Stimulated activated CD4-positive, alpha-beta T cell treated with anti-CD3 and anti-CD28 coated beads, Interleukin-4, amount 100 ng/mL, for 4 hours (primary cell): ENCODE measurements at places on chromosomes 7 and 10.

- DNase-seq = no peak
These were observed 319.7 kb downstream of the SNX13 start for GRCh38 chr7:17620566-17620965.

DNA sequence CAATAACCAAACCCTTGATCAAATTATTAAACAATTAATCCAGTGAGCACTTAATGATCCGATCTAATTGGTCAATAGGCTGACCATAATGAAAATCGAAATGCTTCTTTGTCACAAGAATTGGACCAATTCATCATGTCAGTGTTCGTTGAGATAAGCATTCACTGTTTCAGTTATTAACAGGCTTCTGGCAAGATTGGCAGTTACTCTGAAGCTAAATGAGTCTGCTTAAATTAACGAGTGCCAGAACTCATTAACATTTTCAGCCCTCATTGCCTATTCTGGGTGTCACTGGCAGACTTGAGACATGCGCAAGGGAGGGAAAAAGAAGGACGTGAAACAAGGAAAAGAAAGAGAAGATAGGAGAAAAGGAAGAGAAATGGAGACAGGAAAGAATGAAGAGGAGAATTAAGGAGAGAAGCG, 30.7 kb upstream of the SLC26A3 start:
- DNase-seq = no peak

GRCh38 chr10:78913219-78914059, 155.3 kb upstream of the ZMIZ1 start:
- DNase-seq = no peak

DNA sequence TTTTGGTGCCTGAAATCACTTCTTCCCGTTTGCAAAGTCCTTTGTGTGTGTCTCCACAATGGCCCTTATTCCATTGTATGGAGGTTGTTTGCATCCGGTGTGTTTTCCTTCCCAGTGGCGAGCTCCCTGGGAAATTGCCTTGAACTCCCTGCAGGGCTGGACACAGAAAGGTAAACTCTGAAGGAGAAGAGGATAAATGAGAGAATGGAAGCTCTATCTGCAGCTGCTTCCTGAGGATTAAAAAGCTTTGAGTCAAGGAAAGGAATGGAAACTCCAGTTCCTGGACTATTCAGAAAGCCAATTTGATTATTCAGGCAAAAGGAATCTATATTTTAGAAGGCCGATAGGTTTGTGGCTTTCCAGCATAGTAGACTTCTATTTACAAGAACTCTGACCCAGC, 4.4 kb upstream of the GRK5 start:
- no peak for DNase-seq

DNA sequence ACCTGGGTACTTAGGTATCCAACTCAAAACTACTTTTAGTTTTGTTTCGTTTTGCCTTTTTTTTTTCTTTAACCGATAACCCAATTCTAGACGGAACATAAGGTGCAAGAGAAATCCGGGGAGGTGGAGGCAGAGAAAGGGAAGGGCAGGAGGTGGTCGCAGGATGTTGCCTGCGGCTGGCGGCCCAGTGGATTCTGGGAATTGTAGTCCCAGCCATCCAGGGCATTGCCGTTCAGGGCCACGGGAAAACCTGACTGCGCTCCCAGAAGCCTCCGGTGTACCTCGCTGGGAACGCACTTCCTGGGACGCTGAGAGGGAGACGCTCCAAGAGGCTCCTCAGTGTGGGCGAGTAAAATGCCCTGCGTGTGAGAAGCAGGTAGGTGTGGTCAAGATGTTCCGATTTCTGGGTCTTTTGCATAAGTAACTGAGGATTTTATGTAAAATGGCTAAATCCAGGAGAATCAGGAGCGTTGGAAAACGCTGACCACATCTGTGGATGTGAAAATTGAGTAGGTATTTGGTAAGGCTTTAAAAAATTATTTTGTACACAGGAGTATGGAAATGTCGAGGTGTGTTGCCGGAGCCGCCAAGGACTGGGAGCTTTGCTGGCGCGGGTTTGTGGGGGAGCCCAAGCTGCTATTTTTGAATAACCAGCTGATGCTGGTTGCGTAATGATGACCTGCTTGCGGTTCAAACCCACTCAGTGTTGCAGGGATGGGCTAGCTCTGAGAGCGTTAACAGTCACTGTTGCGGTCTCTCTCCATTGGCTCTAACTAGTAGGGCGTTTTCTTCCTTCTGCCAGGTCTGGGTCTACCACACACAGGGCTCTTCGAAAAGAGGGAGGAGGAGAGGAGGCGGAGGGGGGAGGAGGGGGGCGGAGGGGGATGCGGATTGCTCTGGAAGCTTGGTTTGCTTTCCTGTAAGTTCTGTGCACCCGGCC, at the start of gene CLDN12:
TSS of gene CLDN12 (plus strand) at position 288 of the 940 bp plus-strand sequence. CDS start 9,216 bp downstream, outside the sequence.
- peak; percentile 69 for DNase-seq

GRCh38 chr10:6950133-6950532, 370.1 kb upstream of the PRKCQ start:
- no peak for DNase-seq

- no peak for DNase-seq
These were observed 36.9 kb upstream of the GOLGA7B start for GRCh38 chr10:97812696-97813095.

- DNase-seq = no peak
These were observed 194.1 kb downstream of the CREB5 start for GRCh38 chr7:28606421-28606820.

GRCh38 chr7:19920166-19920565, 146.7 kb upstream of the TMEM196 start:
- DNase-seq = no peak

DNA sequence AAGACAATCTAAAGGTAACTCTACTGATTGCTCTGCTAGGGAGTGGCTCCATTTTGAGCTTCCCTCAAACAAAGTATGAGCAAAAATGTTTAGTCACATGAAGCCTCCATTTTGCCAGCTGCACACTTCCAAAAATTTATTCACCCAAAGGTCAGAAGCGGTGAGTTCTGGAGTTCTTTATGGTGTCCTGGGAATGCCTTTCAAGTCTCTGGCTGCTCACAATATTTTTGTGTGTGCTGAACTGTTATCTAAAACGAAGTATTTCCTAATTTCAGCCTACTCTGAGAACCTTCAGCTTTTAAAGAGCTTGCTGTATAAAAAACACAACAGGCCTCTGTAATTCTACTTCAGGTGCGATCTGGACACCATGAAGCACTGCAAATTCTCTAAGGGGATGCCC, 15.6 kb downstream of the NRCAM start:
- DNase-seq = no peak

- DNase-seq = no peak
These were observed 289.3 kb upstream of the PODXL start for GRCh38 chr7:131845573-131846314.

DNA sequence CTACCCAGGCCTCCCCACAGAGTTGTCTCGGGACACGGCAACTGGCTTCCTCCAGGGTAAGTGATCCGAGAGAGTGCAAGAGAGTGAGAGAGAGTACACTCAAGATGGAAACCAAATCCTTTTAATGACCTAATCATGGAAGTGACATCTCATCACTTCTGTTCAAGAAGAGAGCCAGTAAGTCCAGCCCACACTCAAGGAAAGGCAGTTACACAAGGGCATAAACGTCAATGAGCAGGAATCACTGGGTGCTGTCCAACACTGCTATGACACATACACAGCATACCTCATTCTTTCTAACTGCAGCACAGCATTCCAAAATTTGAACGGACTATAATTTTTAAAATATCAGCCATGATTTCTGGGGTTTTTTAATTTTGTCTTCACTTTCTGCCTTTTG, 29.3 kb upstream of the OSBPL3 start:
- DNase-seq = no peak

GRCh38 chr7:148045521-148045920, 545.0 kb upstream of the C7orf33 start:
- no peak for DNase-seq

GRCh38 chr7:8724080-8724718, 290.8 kb downstream of the NXPH1 start:
- DNase-seq = no peak

GRCh38 chr10:72261784-72262404, 11.8 kb upstream of the DDIT4 start:
- no peak for DNase-seq

DNA sequence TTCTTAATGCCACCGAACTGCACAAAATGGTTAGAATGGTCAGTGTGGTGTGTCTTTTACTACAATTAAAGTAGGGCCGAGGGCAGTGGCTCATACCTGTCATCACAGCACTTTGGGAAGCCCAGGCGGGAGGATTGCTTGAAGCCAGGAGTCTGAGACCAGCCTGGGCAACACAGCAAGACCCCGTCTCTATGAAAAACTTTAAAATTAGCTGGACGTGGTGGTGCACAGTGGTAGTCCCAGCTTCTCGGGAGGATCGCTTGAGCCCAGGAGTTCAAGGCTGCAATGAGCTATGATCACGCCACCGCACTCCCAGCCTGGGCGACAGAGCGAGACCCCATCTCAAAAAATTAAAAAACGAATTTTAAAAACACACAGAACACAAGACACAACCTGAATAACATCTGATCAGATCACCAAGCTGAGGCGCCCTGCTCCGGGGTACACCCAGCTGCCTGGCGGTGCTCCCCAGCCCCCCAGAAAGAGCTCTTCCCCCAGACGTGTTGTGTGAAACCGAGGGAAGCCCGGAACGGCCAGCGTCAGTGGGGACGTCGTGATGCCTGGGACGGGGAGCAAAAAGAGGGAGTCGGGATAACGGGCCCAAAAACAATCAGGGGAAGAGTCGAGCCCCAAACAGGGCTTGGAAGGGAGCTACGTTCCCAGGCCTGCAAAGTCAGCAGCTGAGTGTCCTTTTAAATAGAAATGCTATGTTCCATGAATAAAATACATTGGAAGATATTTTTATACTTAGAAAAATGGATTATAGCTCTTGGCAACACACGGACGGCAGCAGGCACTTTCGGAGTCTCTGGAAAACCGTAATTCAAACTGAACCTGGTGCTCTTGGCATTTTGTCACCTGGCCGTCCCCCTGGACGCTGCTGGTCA, 80.7 kb upstream of the PDGFA start:
- no peak for DNase-seq

DNA sequence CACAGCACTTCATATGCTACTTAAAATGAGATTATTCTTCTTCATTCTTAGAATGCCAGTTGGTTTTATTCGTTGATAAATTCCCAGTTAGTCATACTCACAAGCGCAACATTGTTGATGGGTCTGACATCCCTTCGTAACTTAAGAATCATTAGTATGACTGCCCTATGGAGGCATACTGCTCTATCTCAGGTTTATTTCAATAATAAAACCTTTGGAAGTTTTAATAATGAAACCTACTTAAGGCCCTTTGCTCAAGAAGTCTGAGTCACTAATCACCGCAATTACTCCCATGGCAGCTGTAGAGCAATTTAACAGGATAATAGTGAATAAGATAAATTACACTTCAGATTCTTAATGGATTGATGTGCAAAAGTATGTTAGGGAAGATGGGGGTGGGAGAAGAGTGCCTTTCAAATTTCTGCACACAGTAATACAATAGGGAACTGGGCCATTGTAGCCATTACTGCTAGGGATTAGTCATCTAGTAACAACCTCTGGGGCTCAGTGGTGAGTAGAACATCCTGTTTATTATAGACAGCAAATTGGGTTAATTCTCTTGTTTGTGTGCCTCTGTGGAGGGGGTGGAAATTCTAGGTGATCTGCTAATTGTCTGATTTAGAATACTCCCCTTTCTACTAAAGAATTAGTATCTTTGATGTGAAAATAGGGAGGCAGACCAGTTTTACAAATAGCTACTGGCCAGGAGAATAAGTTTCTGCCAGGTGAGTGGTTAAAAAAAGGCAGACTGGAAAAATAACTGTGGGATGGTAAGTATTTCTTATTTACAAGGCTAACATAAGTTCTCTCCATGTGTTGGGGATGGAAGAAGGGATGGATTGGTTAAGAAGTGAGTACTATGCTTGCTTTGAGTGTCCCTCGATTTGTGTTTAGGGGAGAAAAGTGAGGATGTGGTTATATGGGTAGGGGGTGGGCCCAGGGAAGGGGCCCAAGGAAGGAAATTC, 74.5 kb upstream of the VKORC1L1 start:
- DNase-seq = no peak

DNA sequence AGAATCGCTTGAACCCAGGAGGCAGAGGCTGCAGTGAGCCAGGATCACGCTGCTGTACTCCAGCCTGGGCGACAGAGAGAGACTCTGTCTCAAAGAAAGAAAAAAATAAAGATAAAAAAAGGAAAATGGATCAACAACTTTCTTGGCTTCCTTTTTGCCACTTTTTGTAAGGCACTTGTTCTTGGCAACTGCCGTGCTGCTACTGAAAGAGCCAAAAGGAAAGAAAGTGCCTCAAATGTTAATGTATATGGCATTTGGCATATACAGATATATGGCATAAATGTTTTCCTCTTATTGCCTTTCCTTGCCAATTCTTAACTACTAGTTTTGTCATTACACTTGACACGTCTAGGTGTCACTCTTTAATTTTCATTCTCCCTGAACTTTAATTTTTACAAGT, 393.7 kb upstream of the LRGUK start:
- no peak for DNase-seq

GRCh38 chr10:22002591-22003176, 846 bp downstream of the DNAJC1 start:
- no peak for DNase-seq

DNA sequence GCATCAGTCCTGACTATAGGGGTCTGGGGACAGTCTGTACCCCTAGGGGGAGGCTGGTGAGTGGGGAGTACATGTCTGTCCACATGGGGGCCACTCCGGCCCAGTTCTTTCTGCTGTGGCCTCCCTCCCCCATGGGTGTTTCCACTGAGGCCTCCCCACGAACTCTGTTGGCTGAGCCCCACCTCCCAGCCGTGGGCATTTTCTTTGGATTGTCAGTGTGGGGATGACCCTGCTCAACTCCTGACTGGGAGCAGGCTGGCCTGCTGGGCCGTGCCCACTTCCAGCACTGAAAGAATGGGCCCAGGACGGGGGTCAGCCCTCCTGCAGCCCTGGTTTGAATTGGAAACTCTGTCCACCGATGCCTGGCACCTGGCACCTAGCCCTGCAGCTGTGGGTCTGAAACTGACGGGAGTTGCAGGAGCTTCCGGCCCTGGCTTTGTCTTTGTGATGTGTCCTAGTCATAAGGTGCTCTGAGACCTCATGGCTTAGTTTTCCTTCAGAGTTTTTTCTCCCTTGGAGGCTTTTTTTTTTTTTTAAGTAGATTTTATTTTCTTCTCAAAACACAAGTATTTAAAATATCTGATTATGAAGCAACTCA, 46.5 kb downstream of the LHPP start:
- DNase-seq = no peak

DNA sequence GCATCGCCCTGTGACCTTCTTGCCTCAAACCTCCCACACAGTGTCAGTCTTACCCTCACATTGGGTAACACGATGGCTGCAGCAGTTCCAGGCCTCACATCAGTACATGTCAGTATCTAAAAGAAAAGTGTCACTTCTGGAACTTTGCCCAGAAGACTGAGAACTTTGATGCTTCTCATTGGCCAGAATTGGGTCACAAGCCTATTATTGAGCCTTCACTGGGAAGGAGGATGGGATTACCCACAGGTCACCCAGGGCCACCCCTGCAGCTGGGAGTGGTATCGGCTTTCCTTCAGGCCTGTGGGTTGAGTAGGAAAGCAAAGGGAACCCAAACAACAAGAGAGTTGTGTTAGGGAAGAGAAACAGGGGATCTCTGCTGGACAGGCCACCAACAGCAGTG, 111.5 kb downstream of the NPY start:
- DNase-seq = no peak
